ENCODE measurements at places on chromosomes 16 and 17.

DNA sequence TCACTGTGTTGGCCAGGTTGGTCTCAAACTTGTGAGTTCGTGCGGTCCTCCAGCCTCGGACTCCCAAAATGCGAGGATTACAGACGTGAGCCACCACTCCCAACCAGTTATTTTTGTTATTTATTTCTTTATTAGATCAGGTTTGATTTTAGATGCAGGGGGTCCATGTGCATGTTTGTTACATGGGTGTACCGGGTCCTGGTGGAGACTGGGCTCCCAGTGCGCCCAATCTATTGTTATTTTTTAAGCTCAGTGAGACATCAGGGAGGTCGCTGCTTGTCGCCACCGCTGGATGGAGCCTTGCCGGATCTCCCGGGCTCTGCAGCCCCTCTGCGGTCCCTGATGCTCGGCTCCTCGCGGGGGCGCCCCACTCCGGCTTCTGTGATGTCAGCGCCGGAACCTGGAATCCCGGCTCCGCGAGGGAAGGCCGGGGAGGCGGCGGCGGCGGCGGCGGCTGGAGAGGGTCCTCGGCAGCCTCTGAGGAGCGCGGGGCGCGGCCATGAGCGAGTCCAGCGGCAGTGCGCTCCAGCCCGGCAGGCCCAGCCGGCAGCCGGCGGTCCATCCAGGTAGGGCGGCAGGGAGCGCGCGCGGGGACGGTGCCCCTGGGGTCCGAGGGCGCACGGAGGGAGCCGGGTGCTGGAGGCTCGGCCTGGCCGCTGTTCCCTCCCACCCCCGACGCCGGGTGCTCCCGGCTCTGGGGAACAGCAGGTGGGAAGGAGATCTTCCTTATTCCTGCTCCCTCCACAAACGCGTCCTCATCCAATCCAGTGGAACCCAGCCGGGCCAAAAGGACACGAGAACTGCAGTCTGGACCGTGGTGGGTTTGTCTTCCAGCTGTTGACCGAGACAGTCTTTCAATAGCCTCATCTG lies at the start of gene TMC7:
Gene TMC7, plus strand, starts transcription at position 370 of the 870 bp plus-strand sequence. Its CDS starts 130 bp downstream, at position 500.
- no peak for DNase-seq

- no peak for DNase-seq
These were observed 8.4 kb upstream of the PLEKHG4 start for GRCh38 chr16:67270931-67271338.

DNA sequence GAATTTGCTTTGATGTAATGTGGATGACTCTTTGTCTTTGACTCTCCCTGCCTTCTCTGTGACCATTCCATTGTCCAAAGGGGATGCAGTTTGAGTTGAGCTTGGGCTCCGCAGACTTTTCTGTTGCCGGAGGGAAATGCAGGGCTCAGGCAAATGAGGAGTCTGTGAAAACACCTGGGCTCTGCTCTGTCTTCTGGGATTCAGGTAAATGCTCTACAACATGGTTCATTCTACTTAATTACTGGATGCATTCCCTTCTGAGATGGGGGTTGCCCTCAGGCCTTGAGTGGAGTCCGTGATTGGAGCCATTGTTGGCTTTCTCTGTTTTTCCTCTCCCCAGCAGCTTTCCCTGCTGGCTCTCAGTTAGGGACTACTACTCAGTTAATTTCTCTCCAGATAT lies 26.4 kb upstream of the SPNS2 start:
- DNase-seq = no peak

GRCh38 chr16:35552763-35553162 lies 2093.4 kb downstream of the TP53TG3F start:
- DNase-seq = no peak

GRCh38 chr16:86110134-86110533 lies 211.2 kb downstream of the IRF8 start:
- no peak for DNase-seq

DNA sequence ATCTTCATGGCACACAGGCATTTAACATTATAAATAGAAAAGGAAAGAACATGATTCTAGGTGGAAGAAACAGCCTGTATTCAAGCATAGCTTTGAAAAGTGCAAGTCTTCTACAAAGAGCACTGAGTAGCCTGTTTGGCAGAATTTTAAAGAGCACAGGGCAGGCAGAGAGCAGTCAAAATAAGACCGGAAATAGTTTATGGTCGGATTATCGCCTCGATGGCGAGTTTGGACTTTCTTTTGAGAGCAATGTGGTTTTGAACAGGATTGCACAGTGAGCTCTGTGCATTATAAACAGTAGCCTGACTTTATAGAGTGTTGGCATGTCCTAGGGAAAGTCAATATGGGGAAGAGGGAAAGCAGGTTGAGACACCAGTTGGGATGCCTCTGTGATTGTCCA lies 6.2 kb upstream of the TMEM100 start:
- no peak for DNase-seq

GRCh38 chr17:42512246-42512645 lies 23.8 kb upstream of the NAGLU start:
- no peak for DNase-seq

DNA sequence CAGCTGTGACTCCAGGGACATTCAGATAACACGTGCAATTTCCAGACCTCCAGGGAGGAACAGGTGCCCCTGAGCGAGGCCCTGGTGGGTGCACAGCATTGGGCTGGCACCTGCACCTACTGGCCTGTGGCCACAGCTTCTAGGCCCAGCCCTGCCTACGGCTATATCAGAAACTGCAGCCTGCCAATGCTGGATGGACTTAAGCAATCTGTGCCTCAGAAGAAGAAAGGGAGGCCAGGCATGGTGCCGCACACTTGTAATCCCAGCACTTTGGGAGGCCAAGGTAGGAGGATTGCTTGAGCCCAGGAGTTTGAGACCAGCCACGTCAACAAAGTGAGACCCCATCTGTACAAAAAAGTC lies 12.4 kb downstream of the PITPNM3 start:
- DNase-seq = no peak

DNA sequence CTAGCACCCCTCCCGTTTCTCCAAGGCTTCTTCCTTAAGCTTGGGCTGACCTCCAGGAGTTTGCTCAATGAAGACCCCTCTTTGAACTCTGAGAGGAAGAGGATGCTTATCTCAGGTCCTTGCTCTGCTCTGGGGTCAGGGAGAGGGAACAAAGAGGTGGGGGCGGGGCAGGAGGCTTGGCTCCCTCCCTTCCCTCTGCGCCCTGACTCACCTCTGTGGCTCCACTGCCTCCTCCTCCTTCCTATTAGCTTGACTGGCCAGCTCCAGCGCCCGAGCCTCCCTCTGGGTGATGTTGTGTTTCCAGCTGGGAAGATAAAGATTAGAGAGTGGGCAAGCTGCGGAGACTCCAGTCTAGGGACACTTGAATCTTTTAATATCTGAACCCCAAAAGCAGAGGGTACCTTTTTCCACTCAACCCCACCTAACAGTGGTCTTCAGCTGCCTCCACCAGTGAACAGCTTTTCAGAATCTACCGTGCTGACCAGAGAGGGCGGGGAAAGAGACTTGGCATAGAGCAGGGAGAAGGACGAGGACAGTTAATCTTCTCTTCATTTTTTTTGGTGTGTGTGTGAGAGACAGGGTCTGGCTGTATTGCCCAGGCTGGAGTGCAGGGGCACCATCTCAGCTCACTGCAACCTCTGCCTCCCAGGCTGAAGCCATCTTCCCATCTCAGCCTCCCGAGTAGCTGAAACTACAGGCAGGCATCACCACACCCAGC lies 6.7 kb downstream of the GIP start:
- no peak for DNase-seq

All from stimulated activated CD8-positive, alpha-beta memory T cell treated with anti-CD3 and anti-CD28 coated beads, Interleukin-2, amount 100 ng/mL, for 1 hour (primary cell).